ENCODE measurements at places on chromosomes 1 and 21. TPM values are rescaled to one million over a fixed set of nuclear protein-coding genes. Genes with fewer than 3 reads are reported as not detected.
A peak's percentile ranks its signal among the peaks of the same experiment; 100 is the strongest.

Gene RIMS3
- total RNA-seq = 2.9 TPM

Gene HSD11B1
- total RNA-seq = 8.2 TPM

Gene RGS13
- not detected for total RNA-seq

Gene BNIPL
- total RNA-seq = 1.5 TPM

Gene TRPM2
- total RNA-seq = 6.7 TPM

Gene DNASE2B
- total RNA-seq = not detected

Gene SMIM1
- 1.4 TPM for total RNA-seq

Gene OLIG2
- not detected for total RNA-seq

Gene SLC30A10
- total RNA-seq = not detected

Gene CELA3A
- total RNA-seq = not detected

Gene SLAMF6
- 13.0 TPM for total RNA-seq

GRCh38 chr1:110136911-110137310 lies 13.4 kb upstream of the SLC6A17 start:
- peak; percentile 14 for DNase-seq
- no peak overlapping the region for H3K4me3 ChIP-seq
- H3K27me3 ChIP-seq = peaks cover 48% of the 10 kb centered on the region
- no peaks in the 10 kb centered on the region for H3K36me3 ChIP-seq

DNA sequence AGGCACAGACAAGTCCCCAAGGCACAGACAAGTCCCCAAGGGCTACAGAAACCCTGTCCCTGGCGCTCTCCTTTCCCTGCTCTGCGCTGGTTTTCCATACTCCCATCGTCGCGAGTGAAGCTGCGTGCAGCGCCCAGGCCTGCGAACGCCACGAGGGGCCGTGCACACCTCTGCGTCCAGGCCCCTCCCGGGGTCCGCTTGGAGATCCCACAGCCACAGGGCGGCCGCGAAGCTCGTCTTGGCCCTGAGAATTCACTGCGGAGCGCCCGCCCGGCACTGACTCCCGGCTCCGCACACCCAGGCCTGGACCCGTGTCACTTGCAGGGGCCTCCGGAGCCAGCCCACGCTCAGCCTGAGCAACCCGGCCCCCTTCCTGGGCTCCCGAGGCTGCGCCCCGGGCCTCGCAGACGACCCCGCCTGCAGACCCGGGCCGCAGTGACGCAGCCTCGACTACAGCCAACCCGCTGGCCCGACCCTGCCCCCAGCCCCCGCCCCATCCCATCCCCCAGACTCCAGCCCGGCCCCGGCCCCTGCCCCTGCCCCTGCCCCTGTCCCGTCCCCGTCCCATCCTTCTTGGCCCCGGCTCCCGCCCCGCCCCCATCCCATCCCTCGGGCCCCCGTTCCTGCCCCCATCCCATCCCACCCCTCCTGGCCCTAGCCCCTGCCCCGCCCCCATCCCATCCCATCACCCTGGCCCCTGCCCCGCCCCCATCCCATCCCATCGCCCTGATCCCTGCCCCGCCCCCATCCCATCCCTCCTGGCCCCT lies 841 bp downstream of the POFUT2 start:
- H3K36me3 ChIP-seq = peaks cover 19% of the 10 kb centered on the region
- H3K27ac ChIP-seq = no peak overlapping the region
- no peaks in the 10 kb centered on the region for H3K27me3 ChIP-seq
- no peak for DNase-seq
- peak overlapping the region; percentile 42 for H3K4me3 ChIP-seq

DNA sequence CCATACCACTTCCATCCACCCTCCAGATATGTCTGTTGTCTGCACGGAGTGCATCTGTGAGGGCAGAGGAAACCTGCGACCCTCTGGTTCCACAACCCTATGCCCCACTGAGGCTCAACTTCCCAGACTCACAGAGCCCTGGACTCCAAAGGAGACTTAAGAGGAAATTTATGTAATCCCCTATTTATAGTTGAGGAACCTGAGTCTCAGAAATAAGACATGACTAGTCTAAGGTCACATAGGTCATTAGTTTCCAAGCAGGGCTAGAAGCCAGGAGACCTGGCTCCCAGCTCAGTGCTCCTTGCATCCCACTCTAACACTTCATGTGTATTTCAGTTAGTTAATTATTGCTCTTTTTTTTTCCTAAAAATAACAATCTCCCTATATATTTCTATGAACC lies 15.7 kb upstream of the LEMD1 start:
- H3K36me3 ChIP-seq = no peaks in the 10 kb centered on the region

- no peaks in the 10 kb centered on the region for H3K36me3 ChIP-seq
- H3K27me3 ChIP-seq = peaks cover 2% of the 10 kb centered on the region
- no peak overlapping the region for H3K4me3 ChIP-seq
- peaks cover 2% of the 10 kb centered on the region for H3K4me1 ChIP-seq
- no peak for DNase-seq
- no peak overlapping the region for H3K27ac ChIP-seq
These were observed 9.3 kb upstream of the FCRL1 start for GRCh38 chr1:157829210-157829609.

DNA sequence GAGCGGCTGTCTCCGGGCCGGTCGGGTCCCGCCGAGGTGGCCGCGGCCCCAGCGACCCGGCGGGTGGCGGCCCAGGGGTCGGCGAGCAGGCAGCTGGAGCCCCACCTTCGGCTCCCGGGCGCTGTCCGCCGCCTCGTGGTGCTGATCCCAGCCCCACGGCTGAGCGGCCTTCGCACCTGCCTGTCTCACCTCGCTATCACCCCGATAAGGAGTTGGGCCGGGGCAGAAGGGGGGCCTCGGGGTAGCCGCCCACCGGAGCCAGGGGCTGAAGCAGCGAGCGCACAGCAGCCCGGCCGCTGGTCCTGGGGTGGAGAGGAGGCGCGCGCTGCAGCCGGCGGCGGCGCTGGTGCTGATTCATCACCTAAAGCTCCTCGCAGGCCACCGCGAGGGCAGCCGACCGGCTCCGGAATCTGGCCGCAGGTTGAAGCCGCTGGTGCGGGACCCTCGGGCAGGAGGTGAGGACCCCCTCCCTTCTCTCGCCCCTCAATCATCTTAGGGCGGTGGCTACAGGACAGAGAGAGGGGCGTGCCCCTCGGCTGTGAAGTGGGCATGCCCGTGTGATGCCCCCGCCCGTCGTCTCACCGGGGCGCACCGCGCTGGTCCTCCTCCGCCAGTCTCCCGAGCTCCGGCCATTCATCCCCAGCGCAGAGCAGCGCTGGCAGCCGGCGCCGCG lies 575 bp downstream of the TRIM67 start:
- no peaks in the 10 kb centered on the region for H3K36me3 ChIP-seq
- peaks cover 66% of the 10 kb centered on the region for H3K27me3 ChIP-seq
- H3K4me1 ChIP-seq = no peaks in the 10 kb centered on the region
- no peak overlapping the region for H3K4me3 ChIP-seq
- peak; percentile 27 for DNase-seq

GRCh38 chr1:153490272-153491051 lies 30.0 kb upstream of the S100A7 start:
- peaks cover 17% of the 10 kb centered on the region for H3K27me3 ChIP-seq
- H3K4me1 ChIP-seq = no peaks in the 10 kb centered on the region
- H3K36me3 ChIP-seq = no peaks in the 10 kb centered on the region
- no peak overlapping the region for H3K4me3 ChIP-seq
- no peak overlapping the region for H3K27ac ChIP-seq

DNA sequence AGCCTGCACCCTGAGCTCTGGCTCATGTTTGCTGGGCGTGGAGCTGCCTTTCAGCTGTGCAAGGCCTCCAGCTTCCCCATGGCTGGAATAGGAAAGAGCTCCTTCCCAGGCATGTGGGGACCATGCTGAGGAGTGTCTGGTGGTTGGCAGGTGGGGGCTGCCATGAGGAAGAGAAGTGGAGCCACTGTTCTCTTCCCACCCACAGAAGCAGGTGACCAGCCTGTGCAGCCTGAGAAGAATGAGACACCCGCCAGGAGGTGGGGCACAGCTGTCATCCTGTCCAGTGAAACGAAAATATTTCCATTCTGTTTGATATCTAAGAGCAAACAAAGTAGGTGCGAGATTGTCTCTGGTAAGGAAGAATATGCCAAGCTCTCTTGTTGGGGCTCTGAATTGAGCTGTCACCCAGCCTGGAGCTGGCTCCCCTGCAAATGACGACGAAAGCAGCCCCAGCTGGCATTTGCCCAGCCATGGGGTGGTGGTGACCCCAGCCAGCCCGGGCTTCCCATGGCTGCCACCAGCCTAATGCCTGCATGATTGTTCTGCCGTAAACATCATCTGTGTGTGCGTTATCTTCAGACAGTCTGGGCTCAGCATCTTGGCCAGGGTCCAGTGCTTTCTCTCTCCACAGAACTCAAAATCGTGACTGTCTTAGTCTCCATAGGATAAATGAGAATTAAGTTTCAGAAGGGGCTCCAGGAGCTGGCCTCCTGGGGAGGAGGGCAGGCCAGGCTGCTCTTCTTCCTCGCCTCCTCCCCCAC lies 429.8 kb upstream of the VAMP3 start:
- H3K4me3 ChIP-seq = no peak overlapping the region
- DNase-seq = no peak
- no peaks in the 10 kb centered on the region for H3K27me3 ChIP-seq
- no peaks in the 10 kb centered on the region for H3K4me1 ChIP-seq
- H3K36me3 ChIP-seq = no peaks in the 10 kb centered on the region

GRCh38 chr1:235552146-235552716 lies 48.0 kb upstream of the B3GALNT2 start:
- no peak for DNase-seq
- peaks cover 3% of the 10 kb centered on the region for H3K27me3 ChIP-seq
- peaks cover 10% of the 10 kb centered on the region for H3K36me3 ChIP-seq
- H3K27ac ChIP-seq = no peak overlapping the region
- H3K4me3 ChIP-seq = no peak overlapping the region

DNA sequence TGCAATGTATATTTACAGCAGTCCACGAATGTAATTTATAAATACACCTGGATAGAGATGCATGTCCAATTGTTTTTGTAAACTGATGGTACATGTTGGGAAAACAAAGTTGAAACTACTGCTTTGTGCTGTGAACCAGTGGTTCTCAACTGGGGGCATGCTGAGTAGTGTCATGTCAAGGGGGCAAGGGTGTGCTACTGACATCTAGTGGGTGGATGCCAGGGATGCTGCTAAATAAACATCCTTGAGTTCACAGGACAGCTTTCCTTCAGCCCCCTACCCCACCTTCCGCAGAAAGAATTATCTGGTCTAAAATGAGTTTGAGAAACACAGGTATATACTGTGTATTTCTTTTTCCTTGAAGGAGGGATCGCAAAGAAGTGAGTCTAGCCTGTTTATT lies 95.9 kb downstream of the RASAL2 start:
- no peaks in the 10 kb centered on the region for H3K36me3 ChIP-seq
- peaks cover 3% of the 10 kb centered on the region for H3K4me1 ChIP-seq
- no peak for DNase-seq
- no peak overlapping the region for H3K4me3 ChIP-seq
- no peak overlapping the region for H3K27ac ChIP-seq

DNA sequence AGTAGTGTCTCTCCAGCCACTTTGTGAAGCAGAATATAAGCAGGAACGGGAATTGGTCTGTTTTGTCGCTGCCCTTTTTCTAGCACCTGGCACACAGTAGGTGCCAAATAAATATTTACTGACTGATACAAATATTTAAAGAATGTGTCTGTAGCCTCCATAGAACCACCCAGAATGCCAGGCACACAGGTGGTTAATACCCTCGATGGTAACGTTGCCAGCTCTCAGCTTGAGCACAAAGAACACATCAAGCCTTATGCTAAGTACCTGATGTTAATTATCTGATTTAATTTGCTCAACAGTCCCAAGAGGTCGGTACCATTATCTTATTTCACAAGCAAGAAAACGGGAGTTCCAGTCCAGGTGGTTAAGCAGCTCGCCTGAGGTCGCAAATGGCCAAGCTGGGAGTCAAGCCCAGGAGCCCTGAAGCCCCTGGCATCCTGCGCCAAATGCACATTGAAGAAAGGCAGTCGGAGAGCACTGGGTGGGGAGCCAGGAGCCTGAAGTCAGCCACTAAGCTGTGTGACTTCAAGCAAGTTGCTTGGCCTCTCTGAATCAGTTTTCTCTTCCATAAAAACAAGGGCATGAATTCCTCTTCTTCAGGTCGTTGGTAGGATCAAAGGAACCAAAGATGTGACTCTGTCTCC lies 26.4 kb downstream of the HSPG2 start:
- H3K4me3 ChIP-seq = no peak overlapping the region
- H3K4me1 ChIP-seq = peaks cover 11% of the 10 kb centered on the region
- H3K27ac ChIP-seq = no peak overlapping the region
- DNase-seq = no peak

GRCh38 chr1:102799496-102799895 lies 308.8 kb downstream of the COL11A1 start:
- no peak overlapping the region for H3K4me3 ChIP-seq
- no peak for DNase-seq
- H3K27ac ChIP-seq = no peak overlapping the region
- no peaks in the 10 kb centered on the region for H3K27me3 ChIP-seq
- no peaks in the 10 kb centered on the region for H3K36me3 ChIP-seq

DNA sequence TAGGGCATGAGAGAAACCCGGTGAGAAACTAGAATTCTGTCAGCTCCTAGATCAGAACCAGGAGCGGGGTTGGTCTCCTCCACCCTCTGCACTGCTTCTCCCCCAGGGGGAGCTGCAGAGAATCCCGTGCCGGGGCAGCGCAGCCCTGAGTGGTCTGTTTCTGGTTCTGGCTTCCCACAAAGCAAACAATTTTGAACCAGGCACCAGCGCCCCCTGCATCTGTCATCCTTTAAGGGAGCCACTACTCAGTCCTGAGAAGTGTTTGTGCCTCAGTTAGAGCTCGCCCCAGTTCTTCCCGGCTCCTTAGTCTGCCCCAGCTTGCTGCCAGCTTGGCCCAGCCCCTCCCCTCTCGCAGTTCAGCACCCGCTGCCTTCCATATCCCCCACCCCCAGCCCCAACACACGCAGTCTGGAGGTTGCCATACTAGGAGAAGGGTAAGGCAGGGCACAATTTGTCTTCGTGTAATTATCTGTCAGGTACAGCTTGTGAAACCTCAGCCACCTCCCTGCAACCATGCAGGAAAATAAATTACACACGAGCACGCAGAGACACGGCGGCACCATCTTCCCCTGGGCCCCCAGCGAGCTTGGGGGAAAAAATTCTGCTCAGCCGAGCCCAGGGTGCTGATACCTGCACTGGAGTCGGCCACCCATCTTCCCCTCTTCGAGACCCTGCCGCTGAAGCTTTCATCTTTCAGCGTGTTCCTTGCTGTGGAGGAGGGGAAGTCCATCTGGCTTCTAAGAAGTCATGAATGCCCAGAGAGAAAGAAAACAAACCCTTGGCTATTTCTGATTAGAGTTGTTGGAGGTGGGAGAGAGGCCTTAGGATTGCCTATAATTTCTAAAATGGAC lies 62.6 kb upstream of the CD1D start:
- H3K4me1 ChIP-seq = peaks cover 12% of the 10 kb centered on the region
- H3K27ac ChIP-seq = no peak overlapping the region
- peak; percentile 16 for DNase-seq
- H3K36me3 ChIP-seq = no peaks in the 10 kb centered on the region

- H3K4me1 ChIP-seq = no peaks in the 10 kb centered on the region
- no peaks in the 10 kb centered on the region for H3K36me3 ChIP-seq
- H3K27me3 ChIP-seq = no peaks in the 10 kb centered on the region
- H3K27ac ChIP-seq = no peak overlapping the region
- H3K4me3 ChIP-seq = no peak overlapping the region
These were observed 56.7 kb downstream of the PRRX1 start for GRCh38 chr1:170720661-170721060.

All from activated T-helper 2 cell treated with anti-CD3 and anti-CD28 coated beads, Interferon-gamma antibody, Interleukin-2, Interleukin-4, amounts not matched to agents 10 μg/mL and 5 μg/mL and 100 μg/mL, durations not matched to agents 14 hours and 24 hours and 36 hours (primary cell).